ENCODE measurements at places on chromosomes 4 and X.
A peak's percentile ranks its signal among the peaks of the same experiment; 100 is the strongest.

- DNase-seq, result no peak
Measured at GRCh38 chrX:20063716-20064351, 52.9 kb downstream of the MAP7D2 start.

- peak; percentile 49 for DNase-seq
Measured at GRCh38 chr4:3041192-3042142, 32.9 kb downstream of the HTT-AS start.

DNA sequence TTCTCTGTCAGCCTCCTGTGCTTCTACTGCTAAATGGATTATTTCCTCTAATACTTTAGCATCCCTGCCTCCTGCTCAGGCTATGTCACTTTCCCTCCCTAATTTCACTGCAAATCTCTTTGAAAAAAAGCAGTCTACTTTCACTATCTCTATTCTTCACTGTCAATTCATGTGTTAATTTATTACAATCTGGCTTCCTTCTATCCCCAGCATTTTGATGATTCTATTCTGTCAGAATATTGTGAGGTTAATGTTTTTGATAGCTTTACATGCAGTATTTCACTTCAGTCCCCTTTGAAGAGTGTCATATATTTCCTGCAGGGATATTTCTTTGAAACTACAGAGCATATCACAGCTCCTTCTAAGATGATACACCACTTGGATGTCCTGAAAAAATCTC is 203.2 kb downstream of the GRID2 start:
- no peak for DNase-seq

DNA sequence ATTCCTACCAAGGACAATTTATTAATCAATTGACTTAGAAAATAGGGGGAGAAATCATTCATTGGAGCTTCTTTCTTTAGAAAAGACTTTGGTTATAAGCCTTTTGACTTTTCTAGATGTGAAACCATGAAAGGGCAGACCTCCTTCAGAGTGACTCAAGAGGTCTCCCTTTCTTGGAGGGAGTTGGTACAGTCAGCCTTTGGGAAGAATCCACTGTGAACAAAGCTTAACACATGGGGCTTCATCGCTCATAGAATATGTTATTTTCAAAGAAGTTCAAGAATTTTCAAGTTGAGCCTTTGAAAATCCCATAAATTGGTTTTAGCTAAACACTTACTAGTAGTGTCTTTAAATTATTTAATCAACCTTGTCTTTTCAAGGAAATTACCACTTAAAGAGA is 28.0 kb downstream of the RIPPLY1 start:
- no peak for DNase-seq

- DNase-seq, result no peak
Measured at GRCh38 chrX:83829874-83830273, 31.1 kb upstream of the CYLC1 start.

DNA sequence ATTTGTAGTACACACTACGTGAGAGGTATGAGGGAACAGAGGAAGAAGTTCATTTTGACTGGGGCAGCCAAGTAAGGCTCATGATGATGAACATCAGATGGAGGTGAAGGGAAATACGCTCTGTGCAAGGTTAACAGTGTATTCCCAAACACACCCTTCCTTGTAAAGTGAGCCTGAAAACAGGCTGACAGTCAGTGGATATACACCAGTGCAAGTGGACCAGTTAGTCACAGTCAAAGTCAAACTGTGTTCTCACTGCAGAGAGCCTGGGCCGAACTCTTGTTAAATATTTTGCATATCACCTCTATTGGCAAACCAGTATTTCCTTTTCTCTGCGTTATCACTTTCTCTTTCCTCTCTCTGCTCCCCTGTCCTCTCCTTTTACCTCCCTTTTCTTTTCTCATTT is 23.4 kb upstream of the RHOH start:
- no peak for DNase-seq

DNA sequence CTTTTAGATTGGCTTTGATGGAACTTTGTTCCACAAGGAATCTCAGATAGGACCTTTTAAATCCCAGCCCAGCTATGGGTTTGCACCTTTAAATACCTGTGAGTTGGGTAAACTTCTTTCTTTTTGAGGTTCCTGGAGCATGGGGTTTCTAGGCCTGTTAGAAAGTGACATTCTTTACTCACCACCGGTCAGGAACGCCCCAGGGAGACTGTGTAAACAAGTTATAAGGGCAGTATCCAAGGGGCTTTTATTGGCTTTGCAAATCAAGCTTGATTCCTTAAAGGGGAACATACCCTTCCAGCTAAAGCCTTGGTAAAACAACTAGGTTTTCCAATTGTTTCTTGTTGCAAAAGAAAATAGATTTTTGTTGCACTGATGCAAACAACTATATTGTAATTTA is 93.4 kb downstream of the TENT5D start:
- DNase-seq, result no peak

- no peak for DNase-seq
Measured at GRCh38 chr4:105630670-105631655, 77.5 kb downstream of the INTS12 start.

DNA sequence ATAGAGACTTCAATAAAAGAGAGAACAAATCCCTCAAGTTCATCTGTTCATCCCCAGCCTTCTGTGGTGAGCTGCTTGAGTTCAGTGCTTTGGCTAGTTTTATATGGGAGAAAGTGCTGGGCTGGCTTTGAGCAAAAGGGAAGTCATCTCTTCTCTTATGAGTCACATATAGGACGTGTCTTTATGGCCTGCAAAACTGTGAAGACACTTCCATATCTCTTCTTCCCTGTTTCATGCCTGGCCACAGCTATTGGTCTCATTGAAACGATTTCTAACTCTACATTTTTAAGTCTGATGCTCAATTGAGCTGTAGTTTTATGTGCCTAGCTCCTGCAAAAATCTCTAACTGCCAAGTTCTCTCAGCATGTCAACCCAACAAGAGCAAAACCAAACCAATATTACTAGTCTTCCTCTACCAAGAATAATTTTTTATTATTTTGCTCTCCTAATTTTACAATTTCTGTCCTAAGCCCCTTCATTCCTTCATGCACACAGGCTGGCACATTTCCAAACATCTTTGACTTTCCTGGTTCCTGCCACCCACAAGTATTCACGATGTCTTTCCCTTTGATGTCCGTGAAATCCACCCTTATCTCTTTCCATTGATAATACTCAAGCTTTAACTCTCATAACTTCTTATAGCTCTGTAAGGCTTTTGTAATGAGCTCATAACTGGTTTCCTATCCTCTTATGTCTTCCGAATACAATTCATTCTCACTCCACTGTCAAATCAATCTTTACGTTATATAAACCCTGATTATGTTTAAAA is 165.3 kb downstream of the BTC start:
- peak; percentile 18 for DNase-seq

- no peak for DNase-seq
Measured at GRCh38 chr4:166165829-166166420, 292.9 kb downstream of the TLL1 start.

GRCh38 chr4:42568610-42569207 is 88.2 kb downstream of the ATP8A1 start:
- peak; percentile 72 for DNase-seq

GRCh38 chr4:185958094-185958747 is 110.7 kb upstream of the TLR3 start:
- DNase-seq, result no peak

- no peak for DNase-seq
Measured at GRCh38 chrX:50635817-50636365, 165.3 kb upstream of the DGKK start.

DNA sequence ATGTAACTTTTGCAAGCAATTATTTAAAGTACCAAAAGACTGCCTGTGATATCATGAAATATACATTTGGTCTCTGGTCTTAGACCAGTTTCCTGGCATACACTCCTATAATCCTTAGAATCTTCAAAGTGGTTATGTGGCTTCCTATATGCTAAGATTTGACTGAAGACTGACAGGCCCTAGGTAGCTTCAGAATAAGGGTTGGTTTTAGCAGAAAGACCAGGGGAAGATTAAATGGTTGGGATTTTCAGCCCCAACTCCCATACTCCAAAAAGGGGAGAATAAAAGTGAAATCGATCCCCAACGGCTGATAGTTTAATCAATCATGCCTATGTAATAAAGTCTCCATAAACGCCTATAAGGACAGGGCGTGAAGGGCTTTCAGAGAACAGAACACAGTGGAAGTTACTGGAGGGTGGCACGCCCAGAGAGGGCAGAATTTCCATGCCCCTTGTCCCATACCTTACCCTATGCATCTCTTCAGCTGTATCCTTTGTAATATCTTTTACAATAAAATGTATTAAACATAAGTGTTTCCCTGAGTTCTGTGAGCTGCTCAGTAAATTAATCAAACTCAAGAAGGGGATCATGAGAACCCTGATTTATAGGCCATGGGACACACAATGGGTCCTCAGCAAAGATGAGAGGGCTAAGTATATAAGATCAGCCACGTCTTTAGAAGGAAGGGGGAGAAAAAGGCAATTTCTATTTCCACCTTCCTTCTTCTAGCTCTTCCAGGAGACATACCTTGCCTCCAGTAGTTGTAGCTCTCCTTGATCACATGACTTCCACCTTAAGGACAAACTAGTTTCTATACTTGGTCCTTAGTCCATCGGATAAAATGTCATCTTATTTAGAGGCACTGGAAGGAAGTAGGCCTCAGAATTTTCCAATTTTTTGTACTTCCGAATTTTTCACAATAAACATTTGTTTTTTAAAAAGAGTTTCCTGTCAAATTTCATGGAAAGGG is 26.8 kb downstream of the ANKRD17 start:
- no peak for DNase-seq

DNA sequence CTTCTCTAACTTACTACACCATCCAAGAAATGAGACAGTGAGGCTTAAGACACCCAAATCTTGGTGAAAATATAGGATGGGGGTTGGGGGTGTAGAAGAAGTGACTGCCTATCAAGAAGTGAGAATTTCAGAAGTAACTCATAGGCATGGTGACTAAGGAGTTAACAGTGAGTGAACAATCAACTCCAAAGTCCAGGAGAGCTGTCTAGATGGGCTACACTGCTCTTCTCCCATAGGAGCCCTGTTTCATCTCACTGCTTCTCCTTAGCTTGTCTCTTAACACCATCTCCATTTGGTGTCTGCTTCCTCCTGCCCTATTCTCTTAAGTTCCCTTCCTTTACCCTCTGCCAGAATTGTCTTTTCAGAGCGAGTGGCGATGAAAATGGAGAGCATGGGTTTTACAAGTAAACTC is 22.7 kb downstream of the FABP2 start:
- DNase-seq, result peak; percentile 23

GRCh38 chr4:154720123-154720522 is 23.7 kb upstream of the LRAT start:
- no peak for DNase-seq

DNA sequence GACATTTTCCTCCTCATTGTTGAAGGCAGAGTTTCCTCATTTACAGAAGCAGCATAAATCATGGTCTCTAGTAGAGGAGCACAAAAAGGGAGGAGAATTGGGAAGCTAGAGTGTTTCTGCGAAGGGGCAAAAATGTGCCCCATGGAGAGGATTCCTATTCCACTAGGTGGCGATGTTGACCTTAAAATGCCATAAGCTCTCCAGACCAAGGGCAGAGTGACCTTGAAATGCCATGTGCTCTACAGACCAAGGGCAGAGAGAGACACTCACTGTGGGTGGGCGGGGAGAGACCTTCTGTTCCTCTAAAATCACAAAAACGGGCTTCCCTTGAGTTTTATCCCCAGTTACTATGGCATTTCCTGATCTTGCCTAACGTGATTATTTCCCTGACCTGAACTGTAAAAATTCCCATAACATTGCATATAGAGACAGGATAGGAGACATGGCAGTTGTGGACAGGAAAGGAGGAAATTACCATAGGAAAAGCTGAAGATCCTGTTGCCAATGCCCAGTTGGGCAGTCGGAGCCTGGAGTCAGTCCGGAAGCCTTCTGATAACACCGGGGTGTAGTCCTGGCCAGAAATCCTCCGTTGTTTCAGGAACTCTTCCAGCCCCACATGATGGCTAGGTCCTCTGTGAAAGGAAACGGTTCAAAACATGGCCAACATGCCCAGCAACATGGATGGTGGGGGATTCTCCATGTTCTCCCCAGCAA is 567.7 kb downstream of the MAGEB5 start:
- DNase-seq, result no peak

GRCh38 chr4:82733636-82734035 is 65.0 kb downstream of the SCD5 start:
- no peak for DNase-seq

DNA sequence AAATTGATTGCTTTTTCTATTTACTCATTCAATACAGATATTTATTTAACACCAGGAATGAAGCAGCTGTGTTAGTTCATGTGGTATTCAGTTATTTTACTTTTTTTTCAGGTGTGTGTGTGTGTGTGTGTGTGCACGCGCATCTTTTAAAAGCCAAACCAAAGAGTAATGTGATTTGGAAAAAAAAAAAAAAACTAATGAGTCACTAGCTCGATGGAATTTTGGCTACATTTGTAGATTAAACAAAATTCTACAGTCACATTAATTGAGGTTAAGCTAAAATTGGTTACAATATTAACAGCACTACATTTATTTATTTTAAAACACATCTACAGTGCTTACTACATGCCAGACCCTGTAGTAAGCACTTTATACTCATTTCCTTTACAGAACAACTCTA is 66.8 kb downstream of the HHIP start:
- DNase-seq, result no peak

DNA sequence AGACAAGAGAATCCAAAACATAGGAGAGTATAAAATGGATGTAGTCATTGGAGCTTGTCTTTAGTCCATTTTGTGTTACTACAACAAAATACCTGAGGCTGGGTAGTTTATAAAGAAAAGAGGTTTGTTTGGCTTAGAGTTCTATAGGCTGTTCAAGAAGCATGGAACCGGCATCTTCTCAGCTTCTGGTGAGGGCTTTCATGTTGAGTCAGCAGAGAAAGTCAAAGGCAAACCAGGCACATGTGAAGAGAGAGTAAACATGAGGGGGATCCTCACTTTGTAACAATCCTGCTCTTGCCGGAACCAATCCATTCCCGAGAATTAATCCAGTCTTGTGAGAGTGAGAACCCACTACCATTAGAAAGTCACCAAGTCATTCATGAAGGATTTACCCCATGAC is 8.1 kb upstream of the HCCS start:
- DNase-seq, result no peak

- DNase-seq, result peak; percentile 85
Measured at GRCh38 chr4:152100379-152101201, 339.8 kb upstream of the GATB start.

- no peak for DNase-seq
Measured at GRCh38 chrX:39952989-39953388, 144.8 kb downstream of the BCOR start.

GRCh38 chrX:122913134-122913533 is 270.9 kb upstream of the GRIA3 start:
- DNase-seq, result no peak

GRCh38 chr4:185115827-185116232 is 27.2 kb upstream of the SLC25A4 start:
- DNase-seq, result no peak

DNA sequence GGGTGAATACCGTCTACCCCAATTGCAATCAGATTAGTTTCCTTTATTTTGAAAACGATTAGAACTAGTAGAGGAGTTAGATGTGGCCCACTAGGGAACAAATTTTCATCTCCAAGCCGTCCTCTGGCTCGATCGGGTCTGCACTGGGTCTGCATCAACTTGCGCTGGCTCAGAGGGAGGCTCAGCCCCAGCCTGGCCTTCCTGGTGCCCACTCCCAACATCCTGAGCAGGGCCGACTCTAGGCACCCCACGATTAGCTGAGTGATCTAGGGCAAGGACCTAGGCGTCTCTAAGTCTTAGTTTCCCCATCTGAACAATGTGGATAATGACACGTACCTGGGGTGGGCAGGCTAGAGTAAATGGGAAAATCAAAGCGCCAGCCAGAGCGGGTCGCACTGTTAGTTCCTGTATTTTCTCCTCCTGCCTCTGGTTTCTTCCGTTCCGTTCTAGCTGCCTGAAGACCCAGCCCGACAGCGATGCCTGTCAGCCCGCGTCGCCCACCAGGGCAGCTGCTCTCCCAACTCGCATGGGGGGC is 7.7 kb upstream of the HAND2 start:
- DNase-seq, result no peak

- DNase-seq, result no peak
Measured at GRCh38 chrX:53630261-53630660, 56.3 kb downstream of the HUWE1 start.
